Fibroblast of the aortic adventitia (primary cell): ENCODE measurements at places on chromosomes 7 and 10.

- no peak for DNase-seq
Observed at GRCh38 chr7:16025696-16026095, 339.2 kb upstream of the MEOX2 start.

DNA sequence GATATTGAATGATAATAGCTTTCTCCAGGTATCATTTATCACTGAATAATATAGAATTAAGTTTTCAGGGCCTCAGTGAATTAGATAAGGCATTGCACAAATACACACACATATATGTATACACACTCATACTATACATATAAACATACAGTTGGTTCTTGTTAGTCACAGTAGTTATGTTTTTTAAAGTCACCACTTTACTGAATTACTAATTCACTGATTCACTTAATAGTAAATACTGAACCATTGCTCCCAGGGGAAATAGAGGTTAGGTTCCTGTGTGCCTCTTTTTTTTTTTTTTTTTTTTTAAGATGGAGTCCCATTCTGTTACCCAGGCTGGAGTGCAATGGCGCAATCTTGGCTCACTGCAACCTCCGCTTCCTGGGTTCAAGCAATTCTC, 33.6 kb downstream of the PRR15 start:
- DNase-seq = no peak

- DNase-seq = no peak
Observed at GRCh38 chr10:19931894-19932590, 115.8 kb downstream of the PLXDC2 start.

GRCh38 chr10:77109351-77109994, 528.1 kb downstream of the KCNMA1 start:
- no peak for DNase-seq

DNA sequence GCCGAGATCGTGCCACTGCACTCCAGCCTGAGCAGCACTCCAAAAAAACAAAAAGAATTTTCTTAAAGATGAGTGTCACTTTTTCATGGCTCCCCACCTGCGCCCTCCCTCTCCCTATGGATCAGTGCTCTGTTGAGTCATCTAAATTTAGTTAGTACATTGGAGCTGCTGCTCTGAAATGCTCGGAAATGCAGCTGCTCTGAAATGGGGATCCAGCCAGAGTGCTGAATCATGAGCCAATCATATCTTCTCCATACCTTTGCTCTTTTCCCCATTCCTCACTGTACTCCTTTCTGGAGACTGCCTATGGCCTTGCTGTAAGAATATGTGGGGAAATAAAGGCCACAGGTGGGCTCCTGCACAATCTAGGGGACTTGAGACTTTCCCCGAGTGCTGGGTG, 188.8 kb downstream of the ZNF438 start:
- DNase-seq = peak; percentile 69

DNA sequence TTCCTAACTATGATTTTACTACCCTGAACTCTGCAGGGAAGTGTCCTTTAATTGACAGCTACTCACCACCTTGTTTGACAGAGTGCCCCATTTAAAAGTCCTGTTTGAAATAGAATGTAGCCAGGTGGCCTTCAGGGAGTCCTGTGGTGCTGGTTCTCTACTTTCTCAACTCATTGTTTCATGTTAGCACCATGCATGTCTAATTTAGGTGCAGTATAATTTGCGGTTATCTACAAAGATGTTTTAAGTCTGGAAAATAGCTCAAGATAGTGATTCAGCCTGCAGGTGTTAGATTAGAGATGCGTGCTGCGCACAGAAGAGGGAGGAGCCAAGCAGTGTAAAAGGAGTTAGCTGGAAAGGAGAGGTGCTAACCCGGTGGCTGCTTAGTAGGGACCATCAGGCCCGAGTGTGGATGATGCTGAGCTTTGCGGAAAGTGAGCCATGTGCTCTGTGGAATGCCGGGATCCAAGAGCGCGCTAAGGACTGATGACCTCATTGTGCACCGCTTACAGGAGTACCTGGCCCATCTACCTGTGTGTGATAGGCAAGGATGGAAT, 1.2 kb downstream of the CCM2 start:
- no peak for DNase-seq

DNA sequence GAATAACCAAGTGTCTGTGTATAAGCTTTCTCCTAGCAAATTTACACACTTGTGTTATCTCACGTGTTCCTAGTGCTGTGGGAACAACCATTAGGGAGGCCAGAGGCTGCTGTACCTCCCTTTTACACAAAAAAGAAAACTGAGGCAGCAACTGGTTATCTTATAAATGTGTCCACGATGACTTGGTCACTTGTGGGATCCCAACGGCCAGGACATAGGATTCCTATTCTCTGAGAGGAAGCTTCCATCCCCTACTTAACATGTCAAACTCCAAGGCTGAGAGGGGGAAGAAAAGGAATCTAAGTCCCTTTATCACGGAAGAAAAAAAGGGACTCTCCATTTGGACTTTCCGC, 484 bp downstream of the ZNF438 start:
- DNase-seq = no peak
